ENCODE measurements at places on chromosomes 16 and 17.

DNA sequence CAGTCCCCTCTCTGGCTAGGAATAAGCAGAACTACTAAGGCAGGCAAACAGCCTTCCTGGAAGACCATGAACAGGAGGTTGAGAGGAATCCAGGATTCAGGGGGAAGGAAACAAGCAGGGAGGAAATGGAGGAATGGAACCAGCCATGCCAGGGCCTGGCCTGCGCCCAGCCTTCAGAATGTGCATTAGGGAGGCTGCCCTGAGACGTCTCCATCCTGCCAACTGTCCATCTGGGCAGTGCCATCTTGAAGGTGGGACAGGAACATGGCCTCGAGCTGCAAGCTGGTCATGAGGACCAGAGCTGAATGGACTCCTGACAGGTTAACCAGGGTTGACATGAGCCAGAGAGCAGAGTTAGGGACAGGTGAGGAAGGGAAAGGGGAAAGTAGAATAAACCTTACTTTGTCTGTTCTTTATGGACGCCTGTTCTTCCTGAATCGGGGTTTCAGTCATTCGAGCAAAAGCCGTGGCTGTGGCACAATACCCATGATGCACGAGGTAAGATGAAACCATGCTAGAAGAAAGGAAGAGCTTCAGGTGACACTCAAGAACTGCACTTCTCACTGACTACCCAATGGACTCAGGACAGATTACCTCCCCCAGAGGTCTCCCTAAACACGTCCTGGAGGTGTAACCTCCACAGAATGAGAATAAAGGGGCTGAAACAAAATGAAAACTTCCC is 12.1 kb upstream of the GFOD2 start:
- no peak for DNase-seq

GRCh38 chr16:73033271-73033998 is 14.5 kb downstream of the ZFHX3 start:
- no peak for DNase-seq

- DNase-seq: no peak
Measured at GRCh38 chr17:80901319-80901718, 90.3 kb upstream of the CHMP6 start.

DNA sequence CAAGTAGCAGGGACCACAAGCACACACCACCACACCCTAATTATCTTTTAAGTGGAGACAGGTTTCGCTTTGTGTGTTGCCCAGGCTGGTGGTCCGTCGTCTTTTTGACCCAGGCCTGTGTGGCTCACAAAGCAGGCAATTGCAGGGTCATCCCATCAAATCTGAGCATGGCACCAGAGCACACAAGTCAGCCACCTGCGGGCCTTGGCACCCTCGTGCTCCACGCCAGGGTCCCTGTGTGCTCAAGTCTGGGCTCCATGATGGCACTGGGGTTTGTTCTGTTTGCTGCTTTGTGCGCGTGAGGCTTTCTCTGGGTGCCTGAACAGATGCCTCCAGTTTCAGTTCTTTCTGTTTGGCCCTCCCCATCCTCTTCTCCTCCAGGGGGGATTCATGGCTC is 2.4 kb upstream of the CAPN15 start:
- DNase-seq: no peak

DNA sequence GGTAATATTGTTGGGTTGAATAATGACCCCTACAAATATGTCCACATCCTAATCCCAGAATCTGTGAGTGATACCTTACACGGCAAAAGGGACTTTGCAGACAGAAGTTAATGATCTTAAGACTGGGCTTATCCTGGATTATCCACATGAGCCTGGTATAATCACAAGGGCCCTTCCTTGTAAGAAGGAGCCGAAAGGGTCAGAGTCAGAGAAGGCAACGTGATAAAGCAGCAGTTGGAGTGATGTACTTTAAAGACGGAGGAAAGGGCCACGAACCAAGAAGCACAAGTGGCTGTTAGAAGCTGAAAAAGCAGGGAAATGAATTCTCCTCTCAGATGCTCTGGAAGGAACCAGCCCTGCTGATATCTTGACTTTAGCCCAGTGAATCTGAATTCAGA is 137.8 kb downstream of the UTP18 start:
- DNase-seq: no peak

GRCh38 chr17:13297183-13297582 is 279.4 kb upstream of the ELAC2 start:
- DNase-seq: peak; percentile 62

GRCh38 chr17:59332749-59333377 is 1.4 kb downstream of the YPEL2 start:
- DNase-seq: no peak
